Natural killer cell (primary cell): ENCODE measurements at places on chromosomes 2 and 18. TPM values are rescaled to one million over a fixed set of nuclear protein-coding genes. Genes with fewer than 3 reads are reported as not detected.
A peak's percentile ranks its signal among the peaks of the same experiment; 100 is the strongest.

KRCC1 gene
- 9.0 TPM for total RNA-seq

OTOF gene
- 1.4 TPM for total RNA-seq

SLC19A3 gene
- not detected for total RNA-seq

RAB27B gene
- 23.0 TPM for total RNA-seq

CDH2 gene
- 0.09 TPM for total RNA-seq

PRADC1 gene
- total RNA-seq = 9.7 TPM

IHH gene
- not detected for total RNA-seq

ACTR2 gene
- 404 TPM for total RNA-seq

DNA sequence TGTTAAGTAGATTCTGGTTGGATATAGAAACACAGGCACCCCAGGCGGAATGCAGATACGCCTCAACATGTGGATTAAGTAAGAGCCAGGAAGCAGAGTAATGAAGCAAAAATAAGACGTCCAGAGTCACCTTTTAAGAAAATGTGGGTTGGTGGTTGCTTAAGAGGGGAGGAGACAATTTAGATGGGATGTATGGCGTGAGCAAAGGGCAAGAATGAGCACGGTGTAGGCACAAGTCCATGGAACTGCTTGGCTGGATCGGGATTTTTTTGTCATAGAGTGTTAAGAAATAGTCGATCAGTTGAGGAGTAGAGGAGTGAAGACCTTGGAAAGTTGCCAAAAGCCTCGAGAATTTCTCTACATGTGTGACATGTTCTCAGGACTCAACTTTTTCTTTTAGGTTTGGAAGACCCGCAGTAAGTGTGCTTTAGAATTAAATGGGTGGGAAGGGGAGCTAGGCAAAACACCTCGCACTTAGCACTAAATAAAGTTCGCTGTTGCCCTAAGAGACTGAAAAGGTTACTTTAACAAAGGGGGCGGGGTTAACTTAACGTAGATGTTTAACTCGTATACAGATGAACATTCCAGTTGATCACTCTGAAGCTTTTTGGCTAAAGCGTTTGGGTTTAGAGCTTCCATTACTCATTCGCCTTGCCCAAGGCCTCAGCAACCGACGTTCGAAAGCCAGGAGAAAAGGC is 716 bp upstream of the SLC39A10 start:
- no peak for DNase-seq
- peaks cover 13% of the 10 kb centered on the region for H3K4me1 ChIP-seq
- peak overlapping the region; percentile 99 for H3K27ac ChIP-seq
- peak overlapping the region; percentile 98 for H3K4me3 ChIP-seq
- H3K36me3 ChIP-seq = no peaks in the 10 kb centered on the region

DNA sequence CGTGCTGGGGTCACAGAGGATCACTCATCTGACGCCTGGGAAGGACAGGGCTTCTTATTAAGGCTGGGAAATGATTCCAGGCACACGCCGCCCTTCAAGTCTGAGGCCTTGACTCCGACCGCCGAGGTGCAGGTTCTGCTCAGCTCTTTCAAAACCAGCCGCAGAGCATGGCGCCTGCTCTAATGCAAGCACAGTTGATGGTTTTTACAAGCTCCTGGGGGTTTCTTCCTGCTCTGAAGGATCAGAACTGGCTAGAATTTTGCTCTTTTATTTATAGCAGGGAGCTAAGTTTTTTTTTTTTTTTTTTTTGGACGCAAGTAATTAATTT is 32.0 kb downstream of the CDCA7 start:
- no peaks in the 10 kb centered on the region for H3K36me3 ChIP-seq
- no peak overlapping the region for H3K4me3 ChIP-seq
- H3K27ac ChIP-seq = no peak overlapping the region
- H3K27me3 ChIP-seq = no peaks in the 10 kb centered on the region

DNA sequence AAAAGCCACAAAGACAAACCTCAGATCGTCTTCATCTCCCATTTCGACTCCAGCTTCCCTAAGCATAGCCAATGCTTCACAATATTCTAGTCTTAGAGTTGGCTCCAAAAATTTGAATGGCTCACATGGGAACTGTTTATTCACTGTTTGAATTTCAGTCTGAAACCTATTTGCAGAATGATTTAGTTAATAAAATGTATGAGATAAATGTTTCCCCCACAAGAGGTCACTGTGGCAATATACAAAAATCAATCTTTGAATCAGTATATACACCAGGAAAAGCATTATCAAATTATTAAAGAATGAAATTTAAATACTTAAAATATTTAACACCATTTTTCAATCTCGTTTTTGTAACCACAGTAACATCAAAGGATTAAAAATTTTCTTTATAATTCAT is 40.0 kb upstream of the MCM6 start:
- H3K27me3 ChIP-seq = no peaks in the 10 kb centered on the region
- peak; percentile 79 for DNase-seq
- H3K4me3 ChIP-seq = no peak overlapping the region
- H3K27ac ChIP-seq = no peak overlapping the region

- H3K36me3 ChIP-seq = no peaks in the 10 kb centered on the region
- no peak overlapping the region for H3K4me3 ChIP-seq
- H3K4me1 ChIP-seq = no peaks in the 10 kb centered on the region
- no peak for DNase-seq
- H3K27ac ChIP-seq = no peak overlapping the region
Measured at GRCh38 chr2:139360654-139361053, 580.5 kb upstream of the NXPH2 start.

- DNase-seq = no peak
- no peaks in the 10 kb centered on the region for H3K36me3 ChIP-seq
- H3K4me3 ChIP-seq = no peak overlapping the region
- peaks cover 22% of the 10 kb centered on the region for H3K4me1 ChIP-seq
- no peak overlapping the region for H3K27ac ChIP-seq
Measured at GRCh38 chr18:63186520-63187222, 132.9 kb downstream of the BCL2 start.

GRCh38 chr2:68404164-68404563 is 39.1 kb downstream of the PLEK start:
- peaks cover 30% of the 10 kb centered on the region for H3K4me1 ChIP-seq
- H3K27me3 ChIP-seq = no peaks in the 10 kb centered on the region
- H3K4me3 ChIP-seq = no peak overlapping the region

GRCh38 chr18:60978338-60978737 is 354.9 kb upstream of the CDH20 start:
- no peak overlapping the region for H3K27ac ChIP-seq
- no peak for DNase-seq
- no peak overlapping the region for H3K4me3 ChIP-seq
- H3K4me1 ChIP-seq = no peaks in the 10 kb centered on the region
- H3K27me3 ChIP-seq = no peaks in the 10 kb centered on the region
- H3K36me3 ChIP-seq = no peaks in the 10 kb centered on the region

GRCh38 chr18:63708650-63709049 is 5.9 kb downstream of the SERPINB11 start:
- H3K27ac ChIP-seq = no peak overlapping the region
- H3K4me1 ChIP-seq = no peaks in the 10 kb centered on the region
- H3K4me3 ChIP-seq = no peak overlapping the region
